MCF 10A (cell line): ENCODE measurements at places on chromosomes 2 and 18.

DNA sequence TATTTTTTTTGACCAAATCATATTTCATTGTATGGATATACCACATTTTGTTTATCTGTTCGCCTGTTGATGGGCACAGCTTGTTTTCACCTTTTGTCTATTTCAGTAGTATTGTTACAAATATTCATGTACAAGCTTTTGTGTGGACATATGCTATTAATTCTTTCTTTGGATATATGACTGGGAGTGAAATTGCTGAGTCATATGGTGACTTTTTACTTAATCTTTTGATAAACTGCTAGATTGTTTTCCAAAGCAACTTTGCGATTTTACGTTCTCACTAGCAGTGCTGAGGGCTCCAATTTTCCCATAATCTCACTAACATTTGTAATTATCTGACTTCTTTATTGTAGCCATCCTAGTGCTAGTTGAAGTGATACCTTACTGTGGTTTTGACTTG is 112.4 kb downstream of the CD8B2 start:
- no peaks in the 10 kb centered on the region for H3K36me3 ChIP-seq
- H3K4me1 ChIP-seq: no peaks in the 10 kb centered on the region
- no peak overlapping the region for H3K4me3 ChIP-seq
- no peaks in the 10 kb centered on the region for H3K27me3 ChIP-seq
- no peak overlapping the region for H3K27ac ChIP-seq
- no peak for DNase-seq

DNA sequence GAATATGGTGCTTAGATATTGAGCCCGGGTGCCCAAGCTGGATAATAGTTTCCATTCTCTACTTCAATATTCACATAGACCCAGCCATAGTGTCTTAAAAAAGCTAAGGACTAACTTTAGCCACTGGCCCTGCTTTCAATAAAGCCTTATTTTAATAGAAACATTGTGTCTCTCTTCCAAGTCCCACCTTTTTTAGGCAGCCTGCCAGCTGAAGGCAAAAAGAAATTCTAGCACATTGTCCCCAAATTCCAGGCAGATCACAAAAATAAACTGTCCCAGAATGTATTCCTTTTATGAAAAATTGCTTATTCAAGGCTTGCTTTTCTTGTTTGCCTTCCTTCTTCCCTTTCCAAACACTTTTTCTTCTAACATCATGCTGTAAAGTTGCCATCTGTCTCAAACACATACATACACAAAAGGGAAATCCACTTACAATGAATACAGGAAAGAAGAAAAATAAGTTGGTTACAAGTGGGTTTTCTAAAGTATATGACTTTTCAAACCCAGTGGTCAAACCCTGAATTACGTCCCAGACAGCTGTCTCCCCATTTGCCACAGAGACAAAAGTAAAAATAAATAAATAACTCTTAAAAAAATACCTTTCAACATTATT is 778.5 kb downstream of the BCL11A start:
- H3K27me3 ChIP-seq: no peaks in the 10 kb centered on the region
- H3K4me1 ChIP-seq: no peaks in the 10 kb centered on the region
- H3K27ac ChIP-seq: no peak overlapping the region
- no peak overlapping the region for H3K4me3 ChIP-seq
- H3K36me3 ChIP-seq: no peaks in the 10 kb centered on the region

DNA sequence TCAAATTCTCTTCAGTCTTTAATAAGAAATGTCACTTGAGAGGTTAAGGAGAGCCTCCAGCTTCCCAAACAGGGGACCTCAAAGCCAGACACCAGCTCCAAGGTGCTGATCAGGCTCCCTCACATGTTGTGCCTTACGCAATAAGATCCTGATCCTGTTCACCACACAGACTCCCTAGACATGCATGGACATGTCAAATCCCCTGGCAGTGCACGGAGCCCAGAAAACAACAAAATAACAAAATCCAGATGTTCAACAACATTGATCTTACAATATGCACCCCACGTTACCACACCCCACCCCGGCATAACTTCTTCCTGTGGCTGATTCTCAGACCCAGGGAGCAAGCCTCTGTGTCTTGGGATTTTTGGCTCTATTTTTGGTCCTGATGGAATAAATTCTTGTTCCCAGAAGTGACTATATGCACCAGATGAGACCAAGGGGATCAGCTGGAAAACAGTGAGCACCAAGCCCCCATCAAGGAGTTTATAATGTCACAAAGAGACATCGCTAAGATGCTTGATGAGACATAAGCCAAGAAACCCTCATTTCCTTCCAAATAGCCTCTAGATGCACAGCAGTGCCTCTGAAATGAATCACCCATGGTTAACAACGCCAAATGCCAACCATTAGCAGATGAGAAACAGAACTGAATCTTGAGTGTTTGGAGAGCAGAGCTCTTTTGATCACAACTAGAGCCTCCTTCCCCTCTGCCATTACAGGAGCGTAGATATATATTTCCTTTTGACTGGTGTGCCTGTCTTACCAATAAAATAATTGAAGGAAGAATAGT is 198.2 kb downstream of the PRKCE start:
- peaks cover 45% of the 10 kb centered on the region for H3K4me1 ChIP-seq
- peak overlapping the region; percentile 76 for H3K27ac ChIP-seq
- peak; percentile 83 for DNase-seq
- H3K4me3 ChIP-seq: peak overlapping the region; percentile 2

DNA sequence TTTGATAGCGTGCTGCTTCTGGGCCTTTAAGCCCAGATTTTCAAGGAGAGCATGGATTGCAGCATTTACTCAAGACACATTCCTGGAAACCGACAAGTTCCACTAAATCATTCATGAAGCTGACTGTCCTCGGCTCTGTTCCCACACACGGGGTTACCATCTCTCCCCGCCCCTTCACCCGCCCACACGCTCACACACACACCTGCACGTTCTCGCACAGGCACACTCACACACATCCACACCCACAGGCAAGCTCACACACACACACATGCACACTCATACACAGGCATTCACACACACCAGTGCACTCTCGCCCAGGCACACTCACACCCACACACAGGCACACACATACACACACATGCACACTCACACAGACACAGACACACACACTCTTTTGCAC is 150.0 kb upstream of the AGAP1 start:
- H3K27me3 ChIP-seq: peaks cover 25% of the 10 kb centered on the region
- H3K36me3 ChIP-seq: no peaks in the 10 kb centered on the region
- peaks cover 9% of the 10 kb centered on the region for H3K4me1 ChIP-seq
- peak; percentile 60 for DNase-seq
- H3K4me3 ChIP-seq: no peak overlapping the region

- H3K36me3 ChIP-seq: no peaks in the 10 kb centered on the region
- peaks cover 12% of the 10 kb centered on the region for H3K4me1 ChIP-seq
- H3K27me3 ChIP-seq: no peaks in the 10 kb centered on the region
- H3K27ac ChIP-seq: no peak overlapping the region
Observed at GRCh38 chr2:227877421-227878310, 6.2 kb downstream of the DAW1 start.

- peak overlapping the region; percentile 95 for H3K4me3 ChIP-seq
- no peaks in the 10 kb centered on the region for H3K27me3 ChIP-seq
- no peak for DNase-seq
- H3K27ac ChIP-seq: no peak overlapping the region
- H3K4me1 ChIP-seq: peaks cover 23% of the 10 kb centered on the region
Observed at GRCh38 chr2:36354811-36355150, 797 bp upstream of the CRIM1 start.

DNA sequence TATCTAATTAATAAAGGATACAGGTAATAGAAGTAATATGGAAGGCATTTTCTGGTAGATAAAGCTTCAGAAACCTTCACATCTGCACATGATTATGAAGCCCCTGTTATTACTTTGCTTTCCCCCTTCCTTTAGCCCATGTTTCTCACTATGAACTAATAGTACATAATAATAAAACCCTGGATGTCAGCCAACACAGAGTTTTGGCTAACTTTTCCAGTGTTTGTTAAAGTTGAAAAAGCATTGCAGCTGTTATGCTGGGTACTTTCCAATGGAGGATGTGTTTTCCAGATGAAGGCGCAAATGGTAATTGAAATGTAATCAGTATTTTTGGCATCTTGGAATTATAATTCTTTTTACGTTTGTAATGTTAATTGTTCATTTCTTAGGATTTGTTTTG is 43.5 kb downstream of the SPTBN1 start:
- H3K4me1 ChIP-seq: no peaks in the 10 kb centered on the region
- no peak for DNase-seq
- no peaks in the 10 kb centered on the region for H3K27me3 ChIP-seq
- no peak overlapping the region for H3K27ac ChIP-seq

DNA sequence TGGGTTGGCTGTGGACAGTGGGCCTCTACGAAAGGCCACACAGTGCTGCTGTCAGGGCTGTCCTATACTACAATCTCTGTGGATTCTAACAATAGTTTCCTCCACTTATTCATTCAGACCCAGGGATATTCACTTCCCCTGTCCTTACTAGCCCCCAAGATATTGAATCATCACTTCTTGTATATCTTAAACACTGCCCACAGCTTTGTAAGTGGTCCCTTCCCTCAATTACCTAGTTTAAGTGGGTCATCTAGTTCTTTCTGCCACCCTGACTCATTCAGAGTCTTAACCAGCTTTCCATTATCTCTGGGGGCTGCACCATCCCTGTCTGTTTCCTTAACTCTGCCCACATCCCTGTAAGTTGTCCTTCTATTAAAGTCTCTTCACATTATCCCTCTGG is 69.2 kb downstream of the CD28 start:
- no peak for DNase-seq
- no peaks in the 10 kb centered on the region for H3K27me3 ChIP-seq
- H3K27ac ChIP-seq: no peak overlapping the region
- H3K36me3 ChIP-seq: no peaks in the 10 kb centered on the region
- H3K4me1 ChIP-seq: no peaks in the 10 kb centered on the region
